ENCODE measurements at places on chromosomes 4 and X. TPM values are rescaled to one million over a fixed set of nuclear protein-coding genes. Genes with fewer than 3 reads are reported as not detected.

The ASB12 gene
- 0.53 TPM for polyA plus RNA-seq

The CNKSR2 gene
- polyA plus RNA-seq: 1.9 TPM

The DCAF8L2 gene
- not detected for polyA plus RNA-seq

The CORIN gene
- polyA plus RNA-seq: 6.2 TPM

The GDI1 gene
- 126 TPM for polyA plus RNA-seq

The LDOC1 gene
- 69.7 TPM for polyA plus RNA-seq

DNA sequence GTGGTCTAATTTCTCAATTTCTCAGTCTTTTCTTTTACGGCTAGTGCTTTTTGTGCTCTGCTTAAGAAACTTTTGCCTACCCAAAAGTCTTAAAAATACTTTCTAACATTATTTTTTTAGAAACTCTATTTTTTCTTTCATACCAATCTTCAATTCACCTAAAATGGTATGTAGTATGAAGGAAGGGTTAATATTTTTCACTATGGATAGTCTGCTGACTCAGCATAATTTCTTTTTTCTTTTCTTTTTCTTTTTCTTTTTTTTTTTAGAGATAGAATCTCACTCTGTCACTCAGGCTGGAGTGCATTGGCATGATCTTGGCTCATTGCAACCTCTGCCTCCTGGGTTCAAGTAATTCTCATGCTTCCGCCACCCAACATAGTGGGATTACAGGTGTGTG, 34.2 kb upstream of the GYPE start:
- DNase-seq: no peak

DNA sequence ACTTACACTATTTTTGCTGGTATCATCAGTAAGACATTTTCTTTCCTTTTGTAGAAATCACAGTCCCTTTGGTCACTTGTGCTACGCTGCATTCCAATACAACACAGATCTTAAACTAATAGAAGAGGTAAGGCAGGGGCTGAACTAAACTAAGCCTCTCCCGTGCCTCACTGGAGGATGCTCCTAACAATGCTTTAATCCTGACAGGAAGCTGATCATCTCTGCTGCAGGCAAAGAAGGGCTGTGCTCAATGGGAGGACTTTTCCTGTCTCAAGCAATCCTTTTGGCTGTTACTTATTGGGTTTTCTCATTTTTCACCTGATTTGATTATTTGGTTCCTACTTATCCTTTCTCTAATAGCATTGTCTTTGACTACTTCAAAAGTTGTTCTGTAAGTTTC, 583.1 kb downstream of the INPP4B start:
- no peak for DNase-seq

- DNase-seq: no peak
These were observed 196.5 kb upstream of the SLC7A11 start for GRCh38 chr4:138438608-138439007.

- no peak for DNase-seq
These were observed 49.5 kb downstream of the PPP2R2C start for GRCh38 chr4:6422866-6423265.

GRCh38 chr4:5276475-5277075, 225.3 kb downstream of the STK32B start:
- no peak for DNase-seq

DNA sequence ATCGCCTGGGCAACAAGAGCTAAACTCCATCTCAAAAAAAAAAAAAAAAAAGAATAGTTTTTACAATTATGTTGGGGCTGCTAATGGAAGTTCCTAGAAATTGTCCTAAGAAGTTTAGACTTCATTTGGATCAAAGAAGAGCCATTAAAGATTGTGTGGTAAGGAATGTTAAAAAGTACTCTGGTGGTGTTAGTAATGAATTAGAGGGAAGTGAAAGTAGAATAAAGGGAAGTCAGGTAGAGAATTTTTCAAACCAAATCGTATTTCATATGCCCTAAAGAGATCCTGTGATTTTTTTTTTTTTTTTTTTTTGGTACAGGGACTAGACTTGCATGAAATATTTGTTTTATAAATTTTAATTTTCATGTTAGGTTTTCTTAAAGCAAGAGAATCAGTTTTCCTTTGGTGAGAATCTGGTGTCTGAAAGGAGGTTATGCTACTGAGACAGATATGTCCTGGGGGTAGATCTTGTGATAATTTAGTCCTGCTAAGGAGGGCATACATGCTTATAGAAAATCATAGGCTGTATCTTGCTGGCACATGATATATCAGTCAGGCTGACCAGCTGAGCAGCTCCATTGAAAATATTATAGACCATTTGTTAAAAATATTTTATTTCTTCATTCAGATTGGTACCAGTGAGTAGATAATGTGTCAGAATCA, 10.7 kb downstream of the SEC24B start:
- DNase-seq: no peak

- DNase-seq: no peak
These were observed 166.5 kb upstream of the SLIT2 start for GRCh38 chr4:20085156-20085555.

GRCh38 chr4:83150653-83151330, 36.3 kb upstream of the PLAC8 start:
- DNase-seq: no peak

DNA sequence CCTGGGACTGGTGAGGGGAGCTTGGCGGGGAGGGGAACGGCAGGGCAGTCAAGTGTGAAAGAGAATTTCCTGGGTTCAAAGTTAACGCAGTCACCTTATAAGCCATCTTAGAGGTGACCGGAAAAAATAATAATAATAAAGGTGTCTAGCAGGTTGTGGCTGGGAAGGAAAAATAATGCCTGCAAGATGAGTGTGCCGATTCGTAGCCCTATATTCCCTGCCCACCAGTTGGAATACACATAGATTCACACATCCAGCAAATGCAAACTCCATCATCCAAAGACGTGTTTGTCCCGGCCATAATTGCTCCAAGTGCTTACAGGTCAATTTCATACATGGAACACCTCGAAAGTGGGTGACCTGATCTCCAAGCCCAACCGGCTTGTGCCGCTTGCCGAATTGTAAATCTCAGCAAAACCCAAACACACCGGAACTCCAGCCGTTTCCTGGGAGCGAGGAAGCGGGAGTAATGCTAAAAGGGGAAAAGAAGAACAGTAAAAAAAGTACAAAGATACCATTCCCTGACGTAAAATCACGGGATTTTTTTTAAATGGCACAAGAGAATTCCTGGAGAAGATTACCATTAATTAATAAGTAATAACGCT, 1.3 kb upstream of the FAT1 start:
- peak; percentile 48 for DNase-seq

DNA sequence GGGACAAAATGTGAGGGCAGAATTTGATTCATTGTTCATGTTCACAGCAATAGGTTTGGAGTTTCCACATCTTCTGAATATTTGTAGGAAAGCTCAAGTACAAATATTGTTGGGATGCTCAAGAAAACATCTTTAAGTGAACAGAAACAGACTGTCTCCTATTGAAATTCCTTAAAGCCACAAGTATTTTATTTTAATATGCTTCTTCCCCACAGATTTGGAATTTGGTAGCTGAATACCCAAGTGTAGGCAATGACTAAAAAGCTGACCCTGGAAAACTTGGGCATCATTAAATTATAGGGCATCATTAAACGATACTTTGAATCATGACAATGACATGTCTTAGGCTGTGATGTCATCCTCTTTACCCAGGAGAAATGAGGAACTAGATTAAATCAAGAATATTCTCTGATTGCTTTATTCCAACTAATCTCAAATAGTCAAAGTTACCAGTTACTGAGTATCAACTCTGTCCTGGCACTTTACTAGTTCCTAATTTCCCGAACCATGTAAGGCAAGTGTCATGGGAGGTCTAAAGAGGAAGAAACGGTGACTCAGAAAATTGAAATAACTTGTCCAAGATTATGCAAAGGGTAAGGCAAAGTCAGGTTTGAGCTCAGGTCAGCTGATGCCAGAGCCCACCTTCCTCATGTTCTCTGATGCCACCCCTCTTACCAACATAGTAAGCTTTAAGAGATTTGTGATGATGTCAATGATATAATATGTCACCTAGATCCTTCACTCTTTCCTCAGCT, 223.1 kb upstream of the LEF1 start:
- DNase-seq: no peak

- DNase-seq: no peak
These were observed 646 bp downstream of the ABCB7 start for GRCh38 chrX:75155447-75155826.
